ENCODE measurements at places on chromosomes 3 and 15. TPM values are rescaled to one million over a fixed set of nuclear protein-coding genes. Genes with fewer than 3 reads are reported as not detected.

DNA sequence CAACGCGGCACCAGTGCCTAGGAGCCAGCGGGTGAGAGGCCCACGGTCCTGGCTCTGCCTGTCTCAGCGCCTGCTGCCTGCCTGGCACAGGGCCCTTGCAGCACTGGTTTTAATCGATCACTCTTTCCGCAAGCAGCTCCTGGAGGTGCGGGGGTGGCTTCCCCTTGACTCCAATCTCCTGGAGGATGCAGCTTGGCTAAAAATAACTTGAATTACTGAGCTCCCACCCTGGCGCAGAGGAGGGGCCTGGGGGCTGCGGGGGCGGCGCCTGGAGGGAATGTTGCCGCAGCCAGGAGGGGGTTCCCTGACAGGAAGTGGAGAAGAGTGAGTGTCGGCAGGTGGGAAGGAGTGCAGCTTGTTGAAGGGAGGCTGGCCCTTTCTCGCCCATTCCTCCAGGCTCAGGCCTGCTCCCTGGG lies 9.9 kb upstream of the RPL29 start:
- H3K36me3 ChIP-seq = no peaks in the 10 kb centered on the region
- no peak for DNase-seq
- no peak overlapping the region for H3K4me3 ChIP-seq
- H3K27ac ChIP-seq = no peak overlapping the region
- no peaks in the 10 kb centered on the region for H3K27me3 ChIP-seq

DNA sequence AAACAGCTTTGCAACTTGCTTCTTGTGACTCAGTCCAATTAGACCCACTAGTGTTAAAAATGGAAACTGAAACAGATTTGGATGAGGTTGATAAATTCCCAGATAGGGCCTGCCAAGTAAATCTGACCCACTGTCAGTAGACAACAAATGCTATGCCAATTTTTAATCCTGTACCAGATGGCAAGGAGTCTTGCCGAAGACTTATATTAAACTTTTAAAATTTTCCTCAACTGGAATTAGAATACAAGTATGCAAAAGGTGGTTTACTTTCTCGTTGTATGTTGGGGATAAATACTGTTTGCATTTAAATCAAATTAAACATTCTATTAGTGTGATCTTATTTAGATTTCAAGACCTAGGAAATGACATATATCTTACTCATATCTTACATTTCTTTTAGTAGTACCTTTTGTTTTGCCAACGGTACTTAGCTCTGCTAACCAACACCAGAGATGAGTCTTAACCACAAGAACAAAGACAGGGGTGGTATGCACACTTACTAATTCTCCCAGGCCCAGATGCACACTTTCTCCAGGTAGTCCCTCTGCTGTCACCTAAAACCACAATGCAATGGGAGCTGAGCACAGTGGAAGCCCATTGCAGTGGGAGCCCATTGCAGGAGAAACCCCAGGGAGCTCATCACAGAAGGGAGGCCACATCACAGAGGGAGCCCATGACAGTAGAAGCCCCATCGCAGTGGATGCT lies 77.8 kb downstream of the WWTR1 start:
- H3K27ac ChIP-seq = no peak overlapping the region
- H3K4me1 ChIP-seq = peaks cover 2% of the 10 kb centered on the region

GRCh38 chr3:72848703-72849081 lies 447 bp upstream of the SHQ1 start:
- peaks cover 24% of the 10 kb centered on the region for H3K4me1 ChIP-seq
- no peak for DNase-seq
- no peaks in the 10 kb centered on the region for H3K36me3 ChIP-seq
- H3K4me3 ChIP-seq = peak overlapping the region; percentile 93
- H3K27ac ChIP-seq = no peak overlapping the region

EFHB gene
- total RNA-seq = 1.2 TPM

DNA sequence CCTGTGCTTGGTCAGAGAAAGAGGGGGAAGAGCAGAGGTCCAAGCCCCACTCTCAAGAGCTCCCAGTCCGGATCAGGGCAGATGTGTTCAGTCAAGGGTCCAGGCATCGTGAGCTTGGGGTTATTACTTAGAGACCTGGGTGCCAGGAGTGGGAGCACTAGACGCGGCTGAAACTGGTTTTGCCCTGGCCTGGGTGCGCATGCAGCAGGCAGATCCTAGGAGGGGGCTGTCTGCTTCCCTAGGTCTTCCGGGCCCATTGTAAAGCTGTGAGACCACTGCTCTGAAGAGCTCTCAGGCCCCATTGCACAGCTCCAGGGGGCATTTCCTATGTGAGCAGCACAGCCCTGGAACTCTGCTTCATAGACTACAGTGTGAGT lies 204.9 kb upstream of the LINGO1 start:
- H3K27me3 ChIP-seq = peaks cover 7% of the 10 kb centered on the region
- DNase-seq = no peak
- H3K27ac ChIP-seq = no peak overlapping the region

DNA sequence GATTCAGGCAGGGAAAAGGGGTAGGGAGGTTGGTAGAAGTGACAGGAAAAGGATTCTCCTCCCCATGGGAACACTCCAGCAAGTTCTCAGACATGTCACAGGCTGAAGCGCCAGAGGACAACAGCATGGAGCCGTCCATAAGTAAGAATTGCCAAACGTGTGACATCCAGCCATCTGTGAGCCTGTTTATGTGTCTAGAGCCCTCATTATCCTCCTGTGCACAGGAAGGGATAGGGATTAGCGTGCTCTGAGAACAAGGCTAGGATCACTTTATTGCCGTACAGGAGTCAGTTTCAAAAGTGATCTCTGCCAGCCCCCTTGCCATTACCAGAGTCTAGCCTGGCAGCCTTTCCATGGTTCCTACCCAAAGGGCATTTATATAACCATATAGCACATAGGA lies 549.5 kb downstream of the NTRK3 start:
- H3K4me1 ChIP-seq = no peaks in the 10 kb centered on the region
- DNase-seq = no peak
- no peak overlapping the region for H3K27ac ChIP-seq
- no peaks in the 10 kb centered on the region for H3K27me3 ChIP-seq
- no peaks in the 10 kb centered on the region for H3K36me3 ChIP-seq
- no peak overlapping the region for H3K4me3 ChIP-seq

SAMMSON gene
- total RNA-seq = not detected

- no peak overlapping the region for H3K4me3 ChIP-seq
- no peaks in the 10 kb centered on the region for H3K36me3 ChIP-seq
- DNase-seq = no peak
- H3K27ac ChIP-seq = no peak overlapping the region
Measured at GRCh38 chr3:137046747-137047146, 89.0 kb downstream of the IL20RB start.

CAMKV gene
- total RNA-seq = 0.28 TPM

DNA sequence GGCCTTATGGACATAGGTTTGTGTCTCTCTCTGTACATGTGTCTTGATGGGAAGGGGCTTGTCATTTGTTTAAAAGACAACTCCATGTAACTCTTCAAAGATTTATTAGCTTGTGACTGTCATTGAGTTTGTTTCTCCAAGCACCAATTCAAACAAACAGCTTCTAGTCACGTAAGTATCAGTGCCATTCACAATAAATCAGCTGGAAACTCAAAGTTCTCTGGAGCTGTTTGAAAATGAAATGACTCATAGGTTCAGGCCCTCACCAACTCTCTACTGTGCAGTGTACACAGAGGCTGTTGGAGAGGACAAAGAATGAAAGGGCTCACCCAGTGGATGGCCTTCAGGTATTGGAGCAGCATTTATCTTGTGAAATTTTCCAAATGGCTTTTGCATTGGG lies 476.3 kb downstream of the AGBL1 start:
- no peaks in the 10 kb centered on the region for H3K27me3 ChIP-seq
- H3K4me1 ChIP-seq = no peaks in the 10 kb centered on the region
- no peak overlapping the region for H3K27ac ChIP-seq
- no peak overlapping the region for H3K4me3 ChIP-seq
- no peak for DNase-seq
- no peaks in the 10 kb centered on the region for H3K36me3 ChIP-seq

GRCh38 chr3:159631226-159631625 lies 357.4 kb upstream of the IL12A start:
- no peaks in the 10 kb centered on the region for H3K4me1 ChIP-seq
- no peak overlapping the region for H3K4me3 ChIP-seq
- no peaks in the 10 kb centered on the region for H3K36me3 ChIP-seq
- no peaks in the 10 kb centered on the region for H3K27me3 ChIP-seq
- H3K27ac ChIP-seq = no peak overlapping the region

- no peak overlapping the region for H3K27ac ChIP-seq
- no peak for DNase-seq
- H3K4me1 ChIP-seq = peaks cover 12% of the 10 kb centered on the region
Measured at GRCh38 chr15:43352693-43353382, 18.0 kb downstream of the ZSCAN29 start.

- no peaks in the 10 kb centered on the region for H3K36me3 ChIP-seq
- H3K27ac ChIP-seq = no peak overlapping the region
- no peak overlapping the region for H3K4me3 ChIP-seq
- H3K4me1 ChIP-seq = peaks cover 4% of the 10 kb centered on the region
- no peak for DNase-seq
Measured at GRCh38 chr15:40377606-40378005, 4.9 kb upstream of the KNSTRN start.

DNA sequence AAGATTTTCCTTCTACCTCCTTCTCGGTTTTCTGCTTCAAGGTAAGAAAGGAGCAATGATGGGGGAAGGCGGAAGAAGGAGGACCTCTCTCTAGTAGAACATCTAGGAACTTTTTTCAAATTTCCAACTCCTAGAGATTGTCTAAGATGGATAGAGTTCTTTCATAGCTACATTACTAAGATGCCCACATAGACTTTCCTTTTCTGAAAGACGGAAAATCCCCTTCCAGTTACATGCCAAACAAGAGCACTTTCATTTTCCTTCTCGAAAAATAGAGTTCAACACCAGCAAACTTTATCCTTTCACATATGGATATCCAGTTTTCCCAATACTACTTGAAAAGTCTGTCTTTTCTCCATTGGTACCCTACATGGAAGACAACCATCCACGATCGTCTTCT lies 692 bp downstream of the HTR3E start:
- no peak overlapping the region for H3K27ac ChIP-seq
- H3K36me3 ChIP-seq = no peaks in the 10 kb centered on the region
- no peak overlapping the region for H3K4me3 ChIP-seq
- DNase-seq = no peak
- H3K27me3 ChIP-seq = no peaks in the 10 kb centered on the region

VWA5B2 gene
- total RNA-seq = not detected

Data from CD4-positive, alpha-beta T cell (primary cell).